Activated naive CD4-positive, alpha-beta T cell treated with anti-CD3 and anti-CD28 coated beads, Interleukin-2, amount 50 U/mL, for 16 hours (primary cell): ENCODE measurements at places on chromosomes 7 and 10.

DNA sequence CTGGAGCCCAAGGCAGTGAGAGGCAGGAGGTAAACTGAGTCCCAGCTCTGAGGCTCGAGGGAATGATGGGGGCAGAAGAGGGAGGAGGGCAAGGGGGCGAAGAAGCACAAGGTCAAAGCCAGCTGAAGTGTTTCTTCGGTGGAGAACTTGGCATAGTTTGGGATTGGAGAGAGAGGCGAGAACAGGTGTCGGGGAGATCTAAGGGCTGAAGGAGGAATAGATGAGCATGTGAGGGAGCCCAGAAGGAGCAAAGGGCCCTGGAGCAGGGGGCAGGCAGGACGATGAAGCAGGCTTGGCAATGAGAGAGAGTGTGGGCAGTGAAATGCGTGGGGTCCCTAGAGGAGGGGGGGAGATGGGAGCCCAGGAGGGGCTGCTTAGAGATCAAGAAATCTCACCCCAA, 35.9 kb downstream of the SH3PXD2A start:
- DNase-seq: no peak

- no peak for DNase-seq
Measured at GRCh38 chr7:40717242-40717641, 582.4 kb downstream of the SUGCT start.

DNA sequence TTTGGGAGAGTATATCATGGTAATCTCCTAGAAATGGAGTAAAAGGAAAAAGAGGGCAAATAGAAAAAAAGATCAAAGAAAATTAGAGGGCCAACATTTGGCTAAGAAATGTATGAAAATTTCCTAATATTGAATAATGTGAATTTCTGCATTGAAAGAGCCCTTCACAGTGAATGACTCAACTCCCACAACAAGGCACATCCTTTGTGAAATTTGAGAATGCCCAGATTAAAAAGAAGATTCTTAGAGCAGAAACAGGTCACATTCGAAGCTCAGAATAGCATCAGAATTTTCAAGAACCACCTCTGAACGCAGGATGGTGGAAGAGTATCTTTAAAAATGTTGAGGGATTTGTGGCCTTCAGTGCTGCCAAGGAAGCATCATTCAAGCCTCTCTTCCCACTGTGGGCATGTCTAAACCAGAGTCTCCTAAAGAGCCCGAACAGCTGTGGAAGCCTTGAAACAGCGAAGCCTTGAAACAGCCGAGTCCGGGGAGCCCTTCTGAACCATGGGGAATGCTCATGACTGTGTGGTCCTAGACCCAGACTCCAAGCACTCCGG, 43.6 kb downstream of the GUSB start:
- no peak for DNase-seq

- no peak for DNase-seq
Measured at GRCh38 chr7:14892961-14893360, 9.6 kb downstream of the DGKB start.

GRCh38 chr7:19930051-19930450, 156.6 kb upstream of the TMEM196 start:
- DNase-seq: no peak

DNA sequence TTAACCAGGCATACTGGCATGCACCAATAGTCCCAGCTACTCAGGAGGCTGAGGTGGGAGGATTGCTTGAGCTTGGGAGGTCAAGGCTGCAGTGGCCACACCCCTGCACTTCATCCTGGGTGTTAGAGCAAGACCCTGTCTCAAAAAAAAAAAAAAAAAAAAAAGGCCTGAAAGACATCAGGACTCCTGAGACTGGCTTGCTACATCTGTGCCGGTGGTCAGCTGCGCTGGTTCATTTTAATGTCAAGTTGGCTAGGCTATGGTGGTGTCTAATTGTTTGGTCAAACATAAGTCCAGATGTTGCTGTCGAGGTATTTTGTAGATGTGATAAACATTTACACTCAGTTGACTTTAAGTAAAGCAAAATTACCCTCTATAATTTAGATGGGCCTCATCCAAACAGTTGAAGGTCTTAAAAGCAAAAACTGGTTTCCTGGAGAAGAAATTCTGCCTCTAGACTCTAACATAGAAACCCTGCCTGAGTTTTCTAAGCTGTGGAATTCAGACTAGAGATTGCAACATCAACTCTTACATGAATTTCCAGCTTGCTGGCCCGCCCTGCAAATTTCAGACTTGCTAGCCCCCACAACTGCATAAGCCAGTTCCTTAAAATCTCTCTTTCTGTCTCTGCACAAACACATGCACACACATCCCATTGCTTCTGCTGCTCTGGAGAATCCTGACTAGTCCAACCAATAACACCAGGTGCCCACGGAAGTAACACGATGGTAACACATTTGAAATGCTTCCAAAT, 18.2 kb downstream of the MYOF start:
- DNase-seq: no peak

- no peak for DNase-seq
Measured at GRCh38 chr10:60358282-60358681, 31.4 kb downstream of the ANK3 start.

DNA sequence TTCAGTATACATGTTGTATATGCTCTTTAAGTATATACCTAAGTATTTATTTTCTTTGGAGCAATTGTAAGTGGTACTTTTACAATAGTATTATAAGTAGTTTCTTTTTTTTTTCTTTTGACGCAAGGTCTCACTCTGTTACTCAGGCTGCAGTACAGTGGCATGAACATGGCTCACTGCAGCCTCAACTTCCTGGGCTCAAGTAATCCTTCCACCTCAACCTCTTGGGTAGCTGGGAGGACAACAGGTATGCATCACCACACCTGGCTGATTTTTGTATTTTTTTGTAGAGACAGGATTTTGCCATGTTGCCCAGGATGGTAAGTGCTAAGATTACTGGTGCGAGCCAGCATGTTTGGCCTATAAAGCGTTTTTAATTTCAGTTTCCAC, 13.7 kb upstream of the CDCA7L start:
- DNase-seq: no peak

- no peak for DNase-seq
Measured at GRCh38 chr7:27739301-27739908, 557 bp upstream of the TAX1BP1 start.

GRCh38 chr7:40826411-40827221, 691.8 kb downstream of the SUGCT start:
- no peak for DNase-seq

DNA sequence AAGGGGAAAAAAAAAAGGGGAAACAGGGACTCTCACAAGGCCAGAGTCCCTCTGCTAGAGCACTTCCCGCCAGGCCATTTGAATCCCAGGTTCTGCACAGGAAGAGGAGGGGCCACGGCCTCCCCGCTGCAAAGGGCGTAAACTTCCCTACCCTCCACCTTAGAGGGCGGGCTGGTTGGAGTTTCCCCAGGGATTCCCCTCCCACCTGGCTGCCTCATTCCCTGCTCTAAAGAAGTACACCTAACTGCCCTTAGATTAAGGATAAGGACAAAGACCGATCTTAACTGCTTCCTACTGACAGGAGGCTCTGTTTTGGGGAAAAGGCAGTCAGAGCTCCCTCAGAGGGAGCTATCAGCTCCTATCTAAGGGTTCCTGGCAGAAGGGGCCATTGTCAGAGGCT, 102.0 kb upstream of the ARMC3 start:
- no peak for DNase-seq

- no peak for DNase-seq
Measured at GRCh38 chr7:44268671-44269070, 56.7 kb downstream of the CAMK2B start.

DNA sequence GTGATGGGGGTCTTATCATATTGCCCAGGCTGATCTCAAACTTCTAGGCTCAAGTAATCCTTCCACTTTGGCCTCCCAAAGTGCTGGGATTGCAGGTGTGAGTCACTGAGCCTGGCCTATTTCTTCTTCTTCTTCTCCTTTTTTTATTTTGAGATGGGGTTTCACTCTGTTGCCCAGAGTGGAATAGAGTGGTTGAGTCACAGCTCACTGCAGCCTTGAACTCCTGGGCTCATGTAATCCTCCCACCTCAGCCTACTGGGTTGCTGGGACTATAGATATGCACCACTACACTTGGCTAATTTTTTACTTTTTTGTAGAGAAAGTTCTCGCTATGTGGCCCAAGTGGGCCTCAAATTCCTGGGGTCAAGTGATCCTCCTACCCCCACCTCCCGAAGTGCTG, 124.3 kb downstream of the SKIDA1 start:
- DNase-seq: no peak

DNA sequence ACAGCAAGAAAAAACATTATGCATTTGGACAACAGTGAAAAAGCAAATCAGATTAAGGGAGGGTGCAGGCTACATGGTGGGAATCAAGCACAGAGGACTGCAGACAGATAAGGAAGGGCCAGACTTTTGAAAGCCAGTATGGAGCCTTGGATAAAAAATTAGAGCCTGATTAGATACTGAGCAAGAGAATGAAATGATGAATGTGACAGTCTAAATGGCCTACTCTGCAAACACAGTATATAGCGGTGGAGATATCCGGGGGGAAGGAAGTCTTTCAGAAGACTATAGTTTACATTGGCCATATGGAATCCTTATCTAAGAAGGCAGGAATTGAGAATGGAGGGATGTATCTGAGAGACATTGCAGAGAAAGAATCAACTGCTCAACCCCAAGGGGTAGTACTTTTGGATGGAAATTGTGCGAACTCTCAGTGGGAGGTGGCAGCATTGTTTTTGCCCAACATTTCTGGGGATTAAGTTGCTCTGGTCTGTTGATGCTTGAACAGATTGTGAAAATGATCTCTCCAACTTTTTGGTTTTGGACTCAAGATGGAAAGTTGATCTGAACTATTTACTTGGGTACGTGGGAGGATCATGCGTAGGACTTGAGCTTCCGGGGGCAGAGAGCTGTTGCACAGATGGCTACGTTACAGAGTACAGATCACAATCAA, 39.4 kb upstream of the CHCHD3 start:
- DNase-seq: no peak

DNA sequence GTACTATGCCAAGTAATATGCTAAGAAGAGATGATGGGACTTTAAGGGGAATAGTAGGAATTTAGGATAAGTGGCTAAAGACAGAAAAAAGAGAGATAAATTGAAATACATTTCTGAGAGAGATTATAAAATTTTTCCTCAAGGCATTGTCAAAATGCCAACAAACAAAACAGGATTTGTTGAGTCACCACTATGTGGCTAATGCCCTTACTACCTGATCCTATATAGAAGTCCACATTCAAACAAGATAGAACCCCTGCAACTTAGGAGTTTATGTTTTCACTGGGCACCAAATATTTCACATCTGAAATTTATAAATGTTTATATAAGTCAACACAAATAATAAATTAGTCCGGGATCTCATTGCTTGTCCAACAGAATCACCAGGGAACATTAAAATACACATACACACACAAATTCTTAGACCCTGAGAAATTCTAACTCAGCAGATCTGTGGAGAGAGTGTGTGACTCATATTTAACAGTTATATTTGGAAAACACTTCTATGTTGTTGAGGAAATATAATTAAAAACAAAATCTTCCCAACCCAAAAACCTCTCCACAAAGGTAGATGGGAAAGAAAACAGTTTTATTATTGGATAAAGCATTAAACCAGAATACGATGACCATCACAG, 154.3 kb downstream of the PPP1R3A start:
- DNase-seq: no peak

DNA sequence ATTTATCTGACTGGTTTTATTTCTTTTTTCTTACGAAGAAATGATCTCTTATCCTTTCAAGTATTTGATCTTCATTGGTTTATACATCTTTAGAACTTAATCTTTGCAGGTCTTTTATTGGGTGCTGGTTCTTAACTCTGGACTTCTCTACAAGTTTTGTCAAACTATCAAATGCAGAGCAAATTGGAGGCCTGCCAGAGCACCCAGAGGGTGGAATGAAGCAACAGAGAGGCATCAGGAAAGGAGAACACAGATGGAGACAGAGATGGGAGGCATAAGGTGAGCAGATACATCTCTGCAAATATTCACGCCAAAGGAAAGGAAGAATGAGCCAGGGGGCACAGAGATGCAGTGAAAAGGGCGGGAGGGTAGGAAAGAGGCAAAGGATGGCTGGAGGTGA, 130.3 kb downstream of the PKD1L1 start:
- DNase-seq: no peak

GRCh38 chr10:58919927-58920654, 256.4 kb upstream of the PHYHIPL start:
- no peak for DNase-seq

GRCh38 chr7:18831943-18832342, 285.5 kb downstream of the TWIST1 start:
- DNase-seq: no peak

GRCh38 chr7:72445580-72445979, 33.4 kb upstream of the CALN1 start:
- DNase-seq: no peak

GRCh38 chr10:78974617-78975317, 94.0 kb upstream of the ZMIZ1 start:
- DNase-seq: peak; percentile 72

DNA sequence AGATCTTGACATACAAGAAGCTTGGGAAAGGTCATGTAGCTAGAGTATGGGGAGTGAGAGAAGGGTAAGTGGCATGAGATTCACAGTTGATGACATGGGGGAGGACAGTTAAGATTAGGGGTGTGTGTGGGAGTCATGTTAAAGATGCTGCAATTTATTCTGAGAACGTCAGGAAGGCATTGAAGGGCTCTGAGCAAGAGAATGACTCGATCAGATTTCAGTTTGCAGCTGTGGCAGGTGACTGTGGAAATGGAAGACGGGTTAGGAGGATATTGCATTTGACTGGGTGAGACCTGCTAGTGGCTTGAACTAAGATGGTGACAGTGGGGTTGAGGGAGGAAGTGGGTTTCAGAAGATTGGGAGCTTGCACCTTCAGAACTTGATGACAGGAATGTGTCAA, 5.6 kb downstream of the CDC123 start:
- no peak for DNase-seq

- DNase-seq: no peak
Measured at GRCh38 chr7:132614428-132615318, 38.4 kb upstream of the PLXNA4 start.

DNA sequence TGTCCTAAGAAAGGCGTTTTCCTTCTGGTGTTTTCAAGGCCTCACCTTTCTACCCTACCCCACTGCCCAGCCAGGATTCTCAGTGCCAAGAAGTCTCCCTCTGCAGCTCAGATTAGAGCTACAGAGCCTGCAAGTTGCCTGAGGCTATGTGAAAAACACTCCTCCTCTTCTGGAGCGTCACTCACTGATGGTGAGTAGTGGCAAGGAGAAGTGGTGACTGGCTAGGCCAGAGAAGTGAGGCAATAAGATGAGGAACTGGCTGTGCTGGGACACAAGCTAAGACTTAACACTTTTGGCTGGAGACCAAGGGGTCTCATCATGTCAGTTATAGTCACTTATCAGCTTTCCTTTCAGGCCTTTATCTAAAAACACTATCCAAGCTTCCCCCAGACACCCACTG, 86.7 kb upstream of the PRKAR2B start:
- DNase-seq: no peak
